ENCODE measurements at places on chromosomes 7 and 10.

- DNase-seq: no peak
These were observed 53.9 kb upstream of the EFCAB10 start for GRCh38 chr7:105635197-105635596.

- no peak for DNase-seq
These were observed 3.0 kb downstream of the CHPF2 start for GRCh38 chr7:151235091-151235787.

GRCh38 chr10:78756604-78757343 is 312.0 kb upstream of the ZMIZ1 start:
- peak; percentile 92 for DNase-seq

- DNase-seq: no peak
These were observed 71.7 kb downstream of the DNAJB6 start for GRCh38 chr7:157408258-157409101.

DNA sequence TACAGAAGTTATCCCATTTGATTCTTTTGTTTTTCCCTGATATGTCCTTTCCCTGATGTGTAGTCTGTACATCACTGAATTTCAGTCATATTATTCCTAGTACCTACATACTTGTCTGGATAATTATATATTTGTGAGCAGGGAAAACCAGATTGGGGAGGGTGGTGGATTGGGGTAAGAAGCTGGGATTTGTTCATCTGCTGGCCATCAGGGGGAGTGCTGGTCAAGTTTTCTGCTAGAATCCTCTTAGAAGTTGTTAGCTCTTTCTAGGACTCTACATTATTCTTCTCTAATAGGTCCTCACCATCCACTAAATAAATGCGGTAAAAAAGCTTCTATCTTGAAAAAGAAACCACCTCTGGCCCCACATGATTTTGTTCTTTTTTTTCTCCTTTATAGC is 232.7 kb upstream of the TAC1 start:
- no peak for DNase-seq

- DNase-seq: no peak
These were observed 74.8 kb downstream of the ZEB1 start for GRCh38 chr10:31393844-31394243.

DNA sequence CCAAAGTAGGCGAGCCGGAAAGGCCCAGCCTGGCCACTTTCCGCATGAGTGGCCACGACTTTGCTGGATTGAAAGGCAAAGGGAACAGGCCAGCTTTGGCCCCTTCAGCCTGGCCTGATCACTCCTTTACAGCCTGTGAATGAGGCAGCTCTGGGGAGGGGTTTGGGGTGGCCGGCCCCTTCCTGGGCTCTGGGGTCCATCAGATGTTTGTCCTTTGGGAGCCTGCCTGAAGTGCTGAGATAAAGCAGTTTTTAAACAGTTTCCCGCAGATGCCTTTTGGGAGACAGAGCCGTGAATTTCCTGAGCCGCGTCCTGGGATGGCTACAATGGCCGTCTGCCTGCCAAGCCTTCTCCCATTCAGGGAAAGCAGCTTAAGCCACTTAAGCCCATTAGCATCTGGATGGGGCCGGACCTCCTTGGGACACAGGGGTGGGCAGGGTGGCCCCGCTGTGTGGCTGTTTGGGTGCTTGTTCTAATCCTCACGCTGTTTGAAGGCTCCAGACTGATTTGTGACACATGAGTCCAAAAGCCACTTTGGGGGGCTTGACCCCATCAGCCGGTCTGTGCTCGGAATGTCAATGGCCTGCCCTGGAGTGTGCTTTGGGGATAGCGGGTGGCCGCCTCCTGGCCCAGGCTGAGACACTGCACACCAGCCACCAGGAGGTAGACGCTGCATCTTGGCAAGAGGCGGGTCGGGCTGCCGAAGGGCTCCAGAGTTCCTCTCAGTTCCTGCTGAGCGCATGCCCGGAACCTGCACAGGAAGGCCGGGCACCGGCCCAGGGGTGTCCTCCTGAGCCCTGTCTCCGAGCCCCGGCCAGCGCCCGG is 38.9 kb downstream of the NKX6-2 start:
- DNase-seq: no peak

GRCh38 chr10:110672580-110672919 is 28.4 kb downstream of the RBM20 start:
- no peak for DNase-seq

DNA sequence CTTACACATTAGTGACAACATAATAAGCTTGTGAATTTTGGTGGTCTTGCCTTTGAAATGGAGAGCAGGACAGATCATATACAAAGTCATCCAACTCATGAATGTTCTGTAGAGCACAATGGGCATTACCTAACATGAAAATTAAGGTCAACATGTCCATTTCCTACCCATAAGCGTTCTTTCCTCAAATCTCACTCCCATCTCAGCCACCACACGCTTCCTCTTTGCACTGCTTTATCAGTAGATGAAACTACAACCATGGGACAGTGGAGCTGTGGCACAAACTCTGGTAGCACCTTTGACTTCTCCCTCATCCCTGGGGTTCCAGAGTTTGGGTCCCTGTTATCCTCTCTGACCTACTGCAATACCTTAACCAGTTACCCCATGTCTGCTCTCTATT is 2.2 kb downstream of the PON2 start:
- DNase-seq: no peak

GRCh38 chr7:55973747-55974250 is 9.4 kb downstream of the NIPSNAP2 start:
- no peak for DNase-seq

DNA sequence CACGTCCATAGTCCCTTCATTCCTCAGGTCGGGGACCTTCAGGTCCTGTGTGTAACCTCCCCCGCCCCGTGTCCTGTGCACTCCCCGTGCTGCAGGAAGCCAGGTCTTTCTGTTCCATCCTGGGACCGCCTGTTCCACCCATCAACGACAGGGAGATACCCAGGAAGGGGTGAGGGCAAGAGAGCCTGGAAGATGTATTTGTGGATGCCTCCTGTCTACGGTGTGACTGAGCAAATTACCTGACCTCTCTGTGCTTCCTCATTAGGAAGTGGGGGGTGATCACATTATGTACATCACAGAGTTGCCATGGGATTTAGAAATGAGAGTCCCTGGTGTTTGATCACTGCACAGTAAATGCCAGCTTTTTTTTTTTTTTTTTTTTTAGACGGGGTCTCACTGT is 46.3 kb downstream of the GRID2IP start:
- no peak for DNase-seq

- DNase-seq: no peak
These were observed 177.6 kb upstream of the SEMA3A start for GRCh38 chr7:84372155-84372621.

DNA sequence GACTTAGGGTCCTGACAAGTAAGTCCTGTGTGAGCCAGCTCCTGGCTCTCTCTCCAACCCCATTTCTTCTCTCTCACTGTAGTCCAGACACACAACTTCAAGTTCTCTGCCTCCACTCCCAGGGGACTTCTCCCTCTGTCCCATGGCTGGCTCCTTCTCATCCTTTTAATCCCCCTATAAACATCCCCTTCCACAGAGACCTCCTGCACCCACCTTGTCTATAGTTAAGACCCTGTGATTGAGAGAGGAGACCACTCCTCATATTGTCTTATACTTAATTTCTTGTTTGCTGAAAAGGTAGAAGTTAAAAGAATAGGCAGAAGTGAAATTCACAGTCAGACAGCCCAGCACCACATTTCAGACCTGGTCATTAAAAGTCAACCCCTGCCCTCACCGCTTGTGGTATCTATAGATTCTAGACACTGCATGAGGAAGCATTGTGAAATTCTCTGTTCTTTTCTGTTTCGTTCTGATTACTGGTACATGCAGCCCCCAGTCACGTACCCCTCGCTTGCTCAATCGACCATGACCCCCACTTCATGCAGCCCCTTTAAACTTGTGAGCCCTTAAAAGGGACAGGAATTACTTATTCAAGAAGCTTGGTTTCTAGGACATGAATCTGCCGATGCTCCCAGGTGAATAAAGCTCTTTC is 125.6 kb upstream of the FRMD4A start:
- DNase-seq: no peak

GRCh38 chr7:25347360-25348066 is 119.2 kb upstream of the NPVF start:
- no peak for DNase-seq

DNA sequence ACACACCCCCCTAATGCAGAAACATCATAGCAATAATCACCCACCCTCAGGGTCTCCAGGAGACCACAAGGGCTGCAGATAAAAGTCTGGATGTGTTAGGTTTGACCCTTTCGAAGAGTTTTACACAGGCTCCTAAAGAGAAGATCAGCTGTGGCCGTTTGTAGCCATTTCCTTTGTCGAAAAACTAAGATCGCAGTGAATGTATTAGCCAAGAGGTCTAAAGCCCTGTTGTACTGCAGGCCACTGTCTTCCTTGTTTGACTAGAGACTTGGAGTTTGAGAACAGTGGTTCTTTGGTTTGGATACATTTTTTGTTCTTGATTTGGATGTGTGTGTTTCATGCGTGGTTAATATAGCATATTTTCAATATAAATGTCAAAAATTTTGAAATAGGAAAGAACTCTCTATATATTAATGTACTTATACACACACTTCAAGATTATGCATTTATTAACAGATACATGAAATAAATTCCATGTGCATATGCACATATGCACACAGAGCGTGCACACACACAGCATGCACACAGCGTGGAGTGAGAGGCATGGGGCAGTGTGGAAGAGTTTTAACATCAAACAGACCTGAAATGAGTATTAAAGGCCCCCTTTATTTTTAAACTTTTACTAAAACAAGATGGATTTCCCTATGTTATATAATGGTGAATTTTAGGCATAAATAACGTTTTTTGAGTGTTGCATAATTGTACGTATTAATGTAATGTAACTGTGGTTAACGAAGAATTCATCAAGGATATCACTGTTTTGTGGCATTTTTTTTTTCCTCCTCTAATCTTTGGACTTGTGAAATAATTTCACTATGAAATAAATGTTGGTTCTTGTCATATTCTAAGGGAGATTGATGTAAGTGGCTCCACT is 2.2 kb downstream of the IKZF1 start:
- DNase-seq: no peak

DNA sequence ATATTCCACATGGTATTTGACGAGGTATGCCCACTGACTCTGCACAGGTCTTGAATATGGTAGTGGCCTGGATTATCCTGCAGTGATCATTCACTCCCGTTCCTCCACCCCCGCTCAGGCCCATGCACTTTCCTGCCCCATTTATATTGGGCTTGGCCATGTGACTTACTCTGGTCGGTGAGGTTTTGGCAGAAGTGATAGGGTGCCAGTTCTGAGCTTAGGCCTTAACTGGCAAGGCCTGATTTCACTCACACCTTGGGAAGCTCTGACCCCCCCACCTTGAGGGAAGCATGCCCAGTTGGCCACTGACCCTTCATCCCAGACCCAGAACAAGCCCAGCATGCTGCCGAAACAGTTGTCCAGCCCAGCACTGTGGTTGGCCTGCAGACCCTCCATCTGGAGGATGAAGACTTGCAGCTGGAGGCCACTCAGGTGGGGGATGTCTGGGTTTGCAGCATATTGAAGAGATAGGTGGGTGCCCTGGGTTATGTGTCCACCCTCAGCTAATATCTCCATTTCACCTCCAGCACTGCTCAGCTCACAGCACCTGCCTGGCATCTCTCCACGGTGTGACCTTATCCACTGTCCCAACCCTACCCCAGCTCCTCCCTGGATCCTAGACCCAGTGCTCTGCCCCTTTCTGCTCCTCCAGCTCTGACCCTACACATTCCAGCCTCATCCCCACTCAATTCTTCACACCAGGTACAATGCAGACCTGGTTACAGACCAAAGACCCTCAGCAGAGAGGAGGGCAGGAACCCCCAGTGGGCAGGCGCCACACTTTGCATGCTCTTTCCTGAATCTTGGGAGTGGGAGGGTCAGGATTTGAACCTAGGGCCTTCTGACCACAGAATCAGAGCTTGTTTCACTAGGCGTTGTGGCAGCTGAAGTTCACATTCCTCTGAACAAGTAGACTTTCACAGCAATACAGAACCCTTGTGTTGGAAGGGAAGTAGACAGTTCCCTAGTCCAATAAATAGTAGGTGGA is 138.1 kb upstream of the CHST15 start:
- DNase-seq: no peak

DNA sequence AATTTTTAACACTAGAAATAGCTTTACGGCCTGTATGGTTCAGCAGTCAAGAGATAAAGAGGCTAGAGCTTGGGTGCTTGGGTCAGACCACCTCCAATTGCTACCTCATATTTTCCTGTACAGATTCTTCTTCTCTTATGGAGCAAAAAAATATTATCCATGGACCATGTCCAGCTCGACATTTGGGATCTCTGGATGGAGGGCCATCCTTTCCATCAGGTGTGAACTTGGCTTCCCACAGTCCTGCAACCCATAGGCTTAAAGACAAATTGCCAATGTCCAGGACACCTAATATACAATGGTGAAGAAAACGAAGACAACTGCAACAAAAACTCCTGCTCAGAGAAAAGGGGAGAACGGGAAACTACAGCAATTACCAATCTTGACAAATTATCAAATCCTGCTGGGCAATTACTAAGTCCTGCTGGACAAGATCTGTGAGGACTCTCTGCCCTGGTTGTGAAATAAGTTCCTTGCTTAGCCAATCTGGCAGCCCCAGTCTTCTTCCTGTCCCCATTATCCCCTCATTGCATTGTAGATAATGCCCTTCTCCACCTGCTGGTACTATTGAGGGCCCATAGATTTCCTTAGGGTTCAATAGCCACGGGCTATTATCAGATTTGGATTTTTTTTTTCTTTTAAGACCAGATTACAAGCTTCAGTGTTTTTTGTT is 42.0 kb upstream of the BRAF start:
- no peak for DNase-seq

GRCh38 chr7:106344861-106345260 is 60.1 kb upstream of the NAMPT start:
- DNase-seq: no peak

GRCh38 chr7:95658676-95659075 is 62.4 kb upstream of the PDK4 start:
- DNase-seq: no peak

GRCh38 chr7:139995017-139995915 is 67.5 kb downstream of the PARP12 start:
- DNase-seq: no peak

- DNase-seq: no peak
These were observed 270.7 kb downstream of the ADRA2A start for GRCh38 chr10:111347386-111348013.

DNA sequence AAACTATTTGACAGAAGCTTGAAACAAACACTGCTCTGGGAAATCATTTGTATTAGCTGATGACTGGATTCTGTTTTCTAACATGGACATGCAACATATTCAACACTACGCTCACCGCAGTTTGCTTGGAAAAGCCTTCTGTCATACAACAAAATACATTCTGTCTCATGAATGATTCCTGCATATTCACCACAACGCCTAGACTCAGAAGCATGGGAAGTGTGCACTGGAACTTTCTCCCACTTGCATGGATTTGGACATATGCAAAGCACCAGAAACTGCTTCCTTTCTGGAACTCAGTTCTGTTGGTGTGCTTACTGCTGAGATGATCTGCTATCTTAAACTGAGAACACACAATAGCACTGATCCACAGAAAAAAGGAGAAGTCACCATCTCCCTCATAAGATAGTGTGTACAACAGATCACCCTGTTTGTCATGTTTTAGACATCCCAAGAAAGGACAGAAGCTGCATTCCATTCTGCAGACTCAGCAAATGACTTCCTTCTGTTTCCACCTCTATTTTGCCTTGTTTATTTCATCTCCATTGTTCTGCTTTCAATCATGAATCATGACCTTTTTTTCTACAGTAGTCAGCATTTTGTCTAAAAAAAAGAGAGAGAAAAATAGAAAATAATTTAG is 115.8 kb downstream of the HTR7 start:
- DNase-seq: no peak

All from lower leg skin (tissue), 4 donors.